ENCODE measurements at places on chromosomes 1 and 21.

GRCh38 chr1:201347498-201348210, 29.8 kb downstream of the TNNT2 start:
- DNase-seq, result no peak

DNA sequence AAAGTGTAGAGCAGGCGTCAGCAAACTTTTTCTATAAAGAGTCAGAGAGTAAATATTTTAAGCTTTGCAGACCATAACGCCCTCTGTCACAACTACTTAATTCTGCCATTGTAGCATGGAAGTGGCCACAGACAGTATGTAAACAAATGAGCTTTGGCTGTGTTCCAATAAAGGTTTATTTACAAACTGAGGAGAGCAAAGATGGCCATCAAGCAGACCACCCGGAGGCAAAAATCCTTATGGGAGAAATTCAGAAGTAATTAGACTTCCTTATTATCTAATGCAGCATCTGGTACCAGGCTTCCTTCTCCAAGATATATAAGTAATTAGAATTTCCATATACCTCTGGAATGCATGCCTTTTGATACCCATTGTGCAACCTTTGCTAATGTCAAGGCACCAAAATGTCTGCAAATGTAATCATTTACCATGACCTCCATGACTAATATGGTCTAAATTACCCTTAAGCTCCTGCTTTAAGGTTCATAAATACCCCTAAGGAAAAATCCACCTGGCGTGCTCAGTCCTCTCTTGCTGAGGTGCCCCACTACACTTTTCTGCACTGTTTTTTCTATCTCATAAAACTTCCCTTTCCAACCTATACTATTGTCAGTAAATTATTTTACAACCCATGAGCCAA, 377.8 kb downstream of the MATN1 start:
- DNase-seq, result no peak

DNA sequence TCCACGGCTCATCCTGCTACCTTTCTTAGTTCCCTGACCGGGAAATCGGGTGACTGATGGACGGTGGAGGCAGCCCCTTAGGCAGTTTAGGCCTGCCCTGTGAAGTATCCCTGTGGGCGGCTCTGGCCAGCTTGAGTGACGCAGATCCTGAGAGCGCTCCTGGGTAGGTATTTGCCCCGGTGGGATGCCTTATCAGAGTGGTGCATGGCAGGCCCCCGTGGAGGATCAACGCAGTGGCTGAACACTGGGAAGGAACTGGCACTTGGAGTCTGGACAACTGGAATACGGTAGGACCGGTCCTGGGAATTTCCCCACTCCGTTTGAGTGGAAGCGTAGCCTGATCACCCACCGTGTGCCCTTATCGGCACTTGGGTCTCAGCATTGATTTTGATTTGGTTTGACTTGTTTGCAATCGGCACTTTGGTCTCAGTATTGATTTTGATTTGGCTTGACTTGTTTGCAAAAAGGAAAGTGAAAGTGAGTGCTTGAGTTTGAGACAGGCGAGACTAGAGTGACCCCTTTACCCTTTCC, 15.2 kb downstream of the PLA2G2F start:
- no peak for DNase-seq

- DNase-seq, result no peak
Observed at GRCh38 chr1:200242110-200243041, 167.5 kb downstream of the ZNF281 start.

DNA sequence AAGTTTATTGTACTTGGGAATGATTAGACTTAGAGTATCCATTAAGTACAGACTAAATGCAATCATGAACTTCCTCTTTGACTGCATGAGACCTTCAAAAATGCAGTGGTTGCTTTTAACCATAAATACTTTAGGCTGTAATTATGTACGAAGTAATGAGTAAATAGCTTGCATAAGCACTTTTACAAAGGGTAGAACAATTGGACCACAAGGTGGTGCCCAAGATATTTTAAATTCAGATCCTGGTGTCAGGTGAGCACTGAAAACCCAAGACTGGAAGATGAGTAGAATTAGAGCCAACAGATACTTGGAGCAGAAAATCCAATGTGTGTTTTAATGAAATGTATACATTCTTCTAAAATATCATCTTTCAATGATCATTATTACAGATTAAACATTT, 43.4 kb upstream of the RHOU start:
- no peak for DNase-seq

DNA sequence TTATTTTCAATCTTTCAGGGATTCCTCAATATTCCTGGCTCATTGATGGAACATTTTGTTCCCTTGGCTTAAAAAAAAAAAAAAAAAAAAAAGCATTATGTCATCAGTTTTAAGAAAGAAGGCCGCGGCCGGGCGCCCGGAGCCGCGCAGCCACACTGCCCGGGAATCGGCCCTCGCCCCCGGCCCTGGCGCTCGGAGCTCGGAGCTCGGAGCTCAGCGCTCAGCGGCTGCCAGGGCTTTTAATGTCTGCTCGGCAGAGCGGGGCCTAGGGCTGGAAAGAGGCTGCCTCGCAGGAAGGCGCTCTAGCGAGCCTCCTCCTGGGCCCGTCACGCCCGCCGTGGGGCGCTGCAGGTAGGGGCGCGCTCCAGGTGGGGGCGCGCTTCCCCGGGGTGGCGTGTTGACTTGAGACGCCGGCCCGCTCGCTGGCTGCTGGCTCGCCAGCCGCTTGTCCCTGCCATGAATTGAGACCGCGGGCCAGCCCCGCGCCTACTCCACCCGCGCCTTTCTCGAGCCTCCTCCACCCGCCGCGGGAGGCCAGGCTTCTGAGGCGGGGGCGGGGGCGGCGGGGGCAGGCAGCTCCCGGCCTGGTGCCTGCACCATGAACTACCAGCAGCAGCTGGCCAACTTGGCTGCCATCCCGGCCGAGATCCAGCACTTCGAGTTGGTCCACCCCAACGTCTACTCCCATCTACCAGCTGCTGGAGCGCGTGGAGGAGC, 5.4 kb upstream of the TDRD5 start:
- DNase-seq, result no peak

- DNase-seq, result no peak
Observed at GRCh38 chr1:169707912-169708604, 3.4 kb downstream of the SELL start.

DNA sequence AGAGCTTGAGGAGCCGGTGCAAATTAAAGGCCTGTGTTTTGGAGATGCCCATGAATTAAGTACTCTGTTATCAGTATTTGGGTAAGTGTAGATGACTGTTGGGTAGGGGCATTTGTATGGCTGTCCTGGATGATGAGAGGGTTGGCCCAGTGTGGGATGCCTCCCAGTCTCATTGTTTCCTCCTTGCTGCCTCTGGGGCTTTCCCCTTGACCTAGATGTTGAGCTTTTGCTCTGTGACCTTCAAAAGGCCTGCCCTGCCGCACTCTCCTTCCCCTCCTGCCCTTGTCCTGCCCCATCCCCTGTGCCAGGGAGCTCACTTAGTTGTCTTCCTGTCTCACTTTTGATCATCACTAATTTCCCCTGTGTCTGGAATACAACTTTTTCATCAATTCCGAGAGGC, 10.0 kb downstream of the GALNT2 start:
- DNase-seq, result no peak

DNA sequence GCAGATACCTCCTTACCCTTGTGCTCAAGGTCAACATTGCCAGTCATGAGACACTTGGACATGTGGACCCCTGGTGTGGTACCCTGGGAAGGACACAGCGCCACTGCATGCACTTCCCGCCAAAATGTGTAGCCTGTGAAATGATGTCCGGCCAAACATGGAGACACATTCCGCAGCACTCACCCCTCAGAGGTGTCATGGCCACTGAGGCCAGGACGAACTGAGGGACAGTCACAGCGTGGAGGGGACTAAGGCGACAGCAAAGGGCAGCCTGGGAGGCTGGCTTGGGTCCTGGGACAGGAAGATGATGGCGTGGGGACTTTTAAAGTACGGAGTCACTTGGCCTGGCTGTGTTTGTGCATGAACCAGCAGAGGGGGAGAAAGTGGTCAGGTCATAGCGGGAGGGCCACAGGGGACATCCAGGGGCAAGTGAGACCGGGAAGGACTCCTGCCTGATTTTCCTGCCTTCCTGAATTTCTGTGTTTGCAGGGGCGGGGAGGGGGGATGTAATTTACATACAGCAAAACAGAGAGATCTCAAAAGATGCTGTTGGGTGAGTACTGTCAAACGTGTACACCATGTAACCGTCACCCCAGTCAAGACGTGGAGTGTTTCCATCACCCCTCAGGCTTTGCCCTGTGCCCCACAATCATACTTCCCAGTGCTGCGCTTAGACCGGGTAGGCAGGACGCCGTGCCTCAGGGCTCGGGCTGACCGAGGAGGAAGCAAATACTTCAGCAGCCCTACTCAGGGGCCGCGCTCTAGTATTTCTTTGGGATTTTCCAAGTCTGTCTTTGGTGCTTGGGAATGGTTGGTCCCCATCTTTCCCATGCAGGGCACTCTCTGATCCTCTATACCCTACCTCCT, 45.2 kb downstream of the WDR4 start:
- no peak for DNase-seq

GRCh38 chr1:29396438-29397255, 160.3 kb downstream of the PTPRU start:
- no peak for DNase-seq

DNA sequence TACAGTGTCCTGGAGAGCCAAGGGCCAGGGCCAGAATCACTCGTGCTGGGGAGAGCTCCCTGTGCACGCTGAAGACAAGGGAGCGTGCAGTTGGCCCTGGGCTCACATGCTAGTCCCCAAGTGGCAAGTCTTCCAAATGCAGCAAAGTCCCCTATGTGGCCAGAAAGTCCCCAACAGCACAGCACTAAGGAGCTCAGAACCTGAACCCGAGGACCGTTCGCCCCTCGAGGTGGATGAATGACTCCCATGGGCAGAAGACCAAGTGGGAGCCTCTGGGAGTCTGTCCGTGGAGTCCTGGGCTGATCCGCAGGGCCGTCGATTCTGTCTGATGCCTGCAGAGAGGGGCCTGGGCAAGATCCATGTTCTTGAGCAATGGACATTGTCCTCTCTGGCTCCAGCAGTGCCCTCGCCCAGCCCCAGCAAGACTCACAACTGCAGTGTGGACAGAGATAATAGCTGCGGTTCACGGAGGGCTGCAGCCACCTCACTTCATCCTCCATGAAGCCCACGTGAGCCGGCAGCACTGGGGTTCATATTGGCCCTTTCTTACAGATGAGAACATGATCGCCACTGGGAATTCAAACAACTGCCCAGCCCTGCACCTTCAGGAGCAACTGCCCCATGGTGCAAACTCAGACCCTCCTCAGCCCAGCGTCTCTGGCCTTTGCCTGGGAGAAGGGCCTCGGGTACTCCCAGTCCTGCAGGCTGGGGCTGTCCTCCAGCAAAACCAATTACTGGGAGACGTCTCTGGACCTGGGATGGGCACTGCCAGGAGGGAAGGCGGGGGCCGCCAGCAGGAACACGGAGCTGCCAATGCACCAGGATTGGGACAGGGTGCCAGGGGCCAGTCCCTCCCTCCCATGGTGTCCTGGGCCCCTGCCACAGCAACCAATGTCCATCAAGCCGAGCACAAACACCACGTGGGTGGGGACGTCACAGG, 243.7 kb downstream of the NPHP4 start:
- no peak for DNase-seq

GRCh38 chr1:82503822-82504221, 703.1 kb downstream of the ADGRL2 start:
- DNase-seq, result no peak

DNA sequence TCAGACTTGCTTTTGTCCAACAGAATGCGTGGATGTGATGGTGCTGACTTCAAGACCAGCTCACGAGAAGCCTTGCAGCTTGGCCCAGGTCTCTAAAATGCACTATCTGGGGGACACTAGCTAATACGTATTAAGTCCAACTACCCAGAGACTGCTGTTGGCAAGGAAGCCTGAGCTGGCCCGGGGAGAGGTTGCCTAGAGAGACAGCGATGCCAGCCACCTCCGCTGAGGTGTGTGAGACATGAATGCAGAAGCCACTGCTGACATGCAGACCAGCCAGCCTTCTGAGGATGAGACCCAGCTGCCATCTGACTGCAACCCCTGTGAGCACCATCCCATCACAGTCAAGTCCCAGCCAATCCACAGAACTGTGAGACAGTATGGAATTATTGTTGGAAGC, 32.5 kb downstream of the THAP3 start:
- no peak for DNase-seq

- DNase-seq, result no peak
Observed at GRCh38 chr21:42443181-42443785, 39.6 kb downstream of the UBASH3A start.

GRCh38 chr1:1511533-1512285, at the start of gene ATAD3A:
Gene ATAD3A (plus strand): TSS chr1:1512162. CDS start chr1:1512269, 107 bp downstream.
- peak; percentile 90 for DNase-seq

DNA sequence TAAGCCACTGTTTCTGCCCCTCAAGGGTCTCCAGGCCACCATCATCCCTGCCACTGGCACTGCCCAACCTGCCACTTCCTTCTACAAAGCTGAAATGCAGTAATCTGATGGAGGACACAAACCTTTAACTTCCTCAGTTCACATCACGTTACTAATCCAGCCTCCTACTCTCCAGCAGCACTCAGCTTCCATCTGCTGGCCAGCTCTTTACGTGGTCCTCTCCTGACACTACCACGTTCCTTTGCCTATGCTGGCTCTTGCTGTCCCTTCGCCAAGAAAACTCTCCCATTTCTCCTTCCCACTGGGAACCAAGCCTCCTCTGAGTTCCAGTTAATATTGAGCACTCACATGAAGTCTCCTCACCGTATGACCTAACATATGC, 124.0 kb downstream of the EDEM3 start:
- DNase-seq, result no peak

DNA sequence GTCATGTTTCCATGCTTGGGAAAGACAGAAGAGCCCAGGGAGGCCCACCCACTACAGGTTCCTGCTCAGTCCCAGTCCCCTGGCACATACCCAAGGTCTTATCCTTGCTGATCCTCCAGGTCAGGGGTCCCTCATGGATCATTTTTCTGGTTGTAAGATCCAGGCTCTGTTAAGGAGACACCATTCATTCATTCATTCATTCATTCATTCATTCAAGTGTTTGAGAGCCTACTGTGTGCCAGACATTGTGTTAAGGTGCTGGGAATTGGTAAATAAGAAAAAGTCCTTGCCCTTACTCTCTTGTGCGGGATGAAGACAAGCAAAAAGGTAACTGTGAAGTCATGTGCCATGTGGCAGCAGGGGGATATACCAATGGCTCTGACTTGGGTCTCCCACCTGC, 23.8 kb downstream of the LRRC71 start:
- no peak for DNase-seq

DNA sequence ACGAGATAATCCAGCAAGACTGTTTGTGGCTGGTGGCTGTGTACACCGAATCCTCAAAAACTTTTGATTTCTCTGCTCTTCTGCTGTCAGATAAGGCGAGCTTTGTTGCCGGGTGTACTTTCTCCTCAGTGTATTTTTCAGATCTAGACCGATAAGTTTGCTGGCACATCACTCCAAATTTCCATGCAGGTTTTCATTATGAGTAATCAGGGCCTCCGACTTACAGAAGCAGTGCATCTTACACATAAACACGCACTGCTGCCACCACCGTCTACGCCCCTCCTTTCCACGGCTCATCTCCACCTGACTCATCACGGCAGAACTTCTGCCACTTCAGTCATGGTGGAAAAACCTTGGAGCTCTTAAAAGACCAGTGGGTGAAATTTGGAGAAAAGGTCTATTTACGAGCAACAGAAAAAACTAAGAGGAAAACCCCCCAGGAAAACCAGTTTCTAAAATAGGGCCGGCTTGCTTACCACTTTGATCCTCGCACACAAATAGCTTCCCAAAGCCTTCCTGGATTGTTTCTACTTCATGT, 7.7 kb downstream of the ZBTB21 start:
- no peak for DNase-seq

GRCh38 chr1:153677718-153678518, 570 bp upstream of the NPR1 start:
- DNase-seq, result peak; percentile 12

GRCh38 chr1:53107570-53108322, 34.7 kb downstream of the SLC1A7 start:
- peak; percentile 4 for DNase-seq

All from KG1 (cell line).